ENCODE measurements at places on chromosomes 1 and 21.

GRCh38 chr1:20080441-20081352 is 10.7 kb downstream of the PLA2G5 start:
- DNase-seq: no peak

- DNase-seq: no peak
Measured at GRCh38 chr1:109609881-109610280, 9.5 kb downstream of the GNAT2 start.

DNA sequence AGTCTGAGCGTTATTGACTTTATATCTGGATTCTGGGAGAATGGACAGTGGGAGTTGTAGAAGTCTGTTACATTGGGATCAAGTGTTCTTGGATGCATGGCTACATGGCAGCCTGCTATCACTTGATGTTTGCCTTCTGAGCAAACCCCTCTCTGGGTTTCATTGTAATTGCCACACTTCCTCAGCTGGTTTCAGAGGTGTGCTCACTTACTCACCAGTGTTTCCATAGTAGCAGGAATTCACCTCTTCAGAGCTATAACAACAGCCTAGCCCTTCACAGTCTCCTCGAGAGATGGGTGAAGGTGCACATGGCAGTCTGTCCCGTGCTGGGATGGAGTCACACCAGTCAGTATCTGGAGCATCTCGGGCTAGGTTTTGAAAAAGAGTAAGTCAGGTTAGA is 2.6 kb downstream of the ZP4 start:
- no peak for DNase-seq

DNA sequence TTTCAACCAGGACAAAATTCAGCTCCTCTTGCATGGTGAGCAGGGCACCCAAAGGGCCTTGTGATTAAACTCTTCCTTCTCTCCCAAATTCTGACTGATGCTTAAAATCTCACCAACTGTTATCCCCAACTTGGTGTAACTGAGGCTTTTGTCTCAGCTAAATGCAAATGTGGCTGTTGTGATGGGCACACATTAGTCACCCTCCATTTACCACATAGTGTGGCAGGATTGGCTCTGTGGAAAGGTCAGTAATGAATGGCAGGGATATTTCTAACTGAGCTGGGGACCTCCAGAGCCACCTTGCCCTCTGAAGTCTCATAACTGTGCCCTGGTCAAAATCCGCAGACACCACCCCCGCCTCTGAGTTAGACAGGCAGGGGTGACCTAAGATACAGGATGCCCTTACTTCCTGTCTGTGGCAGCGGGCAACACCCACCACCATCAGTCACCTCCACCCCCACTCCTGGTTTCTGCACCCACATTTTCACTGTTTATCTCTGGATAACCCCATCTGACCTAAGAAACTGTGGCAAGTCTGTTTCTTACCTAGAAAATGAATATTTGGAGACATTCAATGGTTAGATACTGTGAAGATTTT is 25.4 kb upstream of the RGS16 start:
- peak; percentile 33 for DNase-seq

DNA sequence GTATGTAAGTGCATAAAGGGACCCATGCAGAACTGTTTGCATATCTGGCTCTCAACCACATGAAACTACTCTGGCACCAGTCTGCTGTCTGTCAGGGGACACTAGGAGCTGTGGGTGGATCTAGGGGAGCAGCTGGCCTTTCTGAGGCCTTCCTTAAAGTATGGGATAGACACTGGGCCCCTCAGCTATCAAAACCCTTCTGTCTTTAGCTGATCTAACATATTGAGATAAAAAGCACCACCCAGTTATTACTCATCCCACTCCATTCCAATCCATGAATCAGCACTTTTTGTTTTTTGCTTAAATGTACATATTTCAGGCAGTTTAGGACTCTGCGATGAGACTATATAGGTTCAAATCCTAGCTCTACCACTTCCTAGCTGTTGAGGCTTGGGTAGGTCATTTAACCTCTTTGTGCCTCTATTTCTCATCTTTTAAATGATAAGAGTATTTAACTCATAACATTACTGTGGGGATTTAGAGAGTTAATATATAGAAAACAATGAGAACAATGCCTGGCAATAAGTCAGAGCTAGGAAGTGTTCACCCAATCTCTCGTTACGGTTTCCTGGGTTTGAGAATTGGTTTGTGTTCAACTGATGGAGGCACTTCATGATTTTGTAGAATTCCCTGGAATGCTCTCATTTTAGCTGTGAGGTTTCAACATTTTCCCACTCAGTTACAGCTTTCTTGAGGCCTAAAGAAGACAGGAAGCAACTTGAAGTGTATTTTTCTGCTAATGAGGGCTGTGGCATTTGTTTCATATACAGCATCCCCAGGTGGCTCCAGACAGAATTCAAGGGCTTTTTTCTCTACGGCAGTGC is 68.9 kb downstream of the LRIG2 start:
- DNase-seq: no peak

- no peak for DNase-seq
Measured at GRCh38 chr21:45991606-45992300, 10.2 kb downstream of the COL6A1 start.

DNA sequence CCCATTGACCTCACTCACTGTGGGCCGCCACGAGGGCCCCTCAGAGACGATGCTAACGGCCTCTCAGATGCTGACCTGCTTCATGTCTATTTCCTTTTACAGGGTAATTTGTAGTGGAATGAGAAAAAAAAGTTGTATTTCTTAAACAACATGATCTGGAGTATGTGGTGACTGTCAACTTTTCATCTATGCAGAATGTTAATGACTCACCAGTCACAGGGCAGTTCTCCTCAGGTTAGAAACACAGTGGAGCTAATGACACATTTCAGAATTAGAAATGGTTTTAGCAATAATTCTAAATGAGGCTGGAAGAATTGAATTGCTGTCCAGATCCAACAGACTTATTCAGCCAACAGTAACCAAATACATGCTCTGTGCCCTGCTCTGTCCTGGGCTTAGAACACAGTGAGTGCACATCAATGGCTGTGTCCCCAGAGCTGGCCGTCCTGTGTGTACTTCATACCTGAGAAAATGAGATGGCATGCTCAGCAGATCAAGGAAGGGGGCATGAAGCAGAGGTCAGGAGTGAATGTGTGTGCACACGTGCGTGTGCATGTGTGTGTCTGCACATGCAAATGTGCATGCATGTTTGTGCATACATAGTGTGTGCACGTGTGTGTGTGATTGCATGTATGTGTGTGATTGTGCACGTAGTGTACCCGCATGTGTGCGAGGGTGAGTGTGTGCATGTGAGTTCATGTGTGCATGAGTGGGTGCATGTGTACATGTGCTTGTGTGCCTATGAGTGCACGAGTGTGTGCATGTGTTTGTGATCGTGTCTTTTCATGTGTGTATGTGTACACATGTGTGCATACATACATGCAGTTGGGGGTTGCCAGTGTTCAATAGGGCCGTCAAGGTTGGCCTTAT is 145.3 kb downstream of the PCBP3 start:
- no peak for DNase-seq

- no peak for DNase-seq
Measured at GRCh38 chr1:66563094-66563800, 29.3 kb downstream of the SGIP1 start.

DNA sequence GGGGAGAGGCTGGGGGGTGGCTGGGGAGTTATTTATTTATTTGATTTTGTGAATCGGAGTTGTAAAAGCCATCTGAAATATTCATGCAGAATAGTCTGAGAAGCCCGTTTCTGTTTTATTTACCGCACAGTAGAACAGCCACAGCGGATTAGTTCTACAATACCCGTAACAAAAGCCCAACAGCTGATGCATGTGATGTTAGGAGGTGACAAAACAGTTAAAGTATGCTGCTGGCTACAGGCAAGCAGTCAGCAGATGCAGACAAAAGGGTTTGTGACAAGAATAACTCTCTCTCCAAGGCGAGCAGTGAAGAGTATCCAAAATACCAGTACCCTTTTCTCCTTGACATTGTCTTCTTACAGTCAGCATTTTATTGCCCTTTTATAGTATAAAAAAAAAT is 42.0 kb downstream of the PROX1 start:
- no peak for DNase-seq

DNA sequence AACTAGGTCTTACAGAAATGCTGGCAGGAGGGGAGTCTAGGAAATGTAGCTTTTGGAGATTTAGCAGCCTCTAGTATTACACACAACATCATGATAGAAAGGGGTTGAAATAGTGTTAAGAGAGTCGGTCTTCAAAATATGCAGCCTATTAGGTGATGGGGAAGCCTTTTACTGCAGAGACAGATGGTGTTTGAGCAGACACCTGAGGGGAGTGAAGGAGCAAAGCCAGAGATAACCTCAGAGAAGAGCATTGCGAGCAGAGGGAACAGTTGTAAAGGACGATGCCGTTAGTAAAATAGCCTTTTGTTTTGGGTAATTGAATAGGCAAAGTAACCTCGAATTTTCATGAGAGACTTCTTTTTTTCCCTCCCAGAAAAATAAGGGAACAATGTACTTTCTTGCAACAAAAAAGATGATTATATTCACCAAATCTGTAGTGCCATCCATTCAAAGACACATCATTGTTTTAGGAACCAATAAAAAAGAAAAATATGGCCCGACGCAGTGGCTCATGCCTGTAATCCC is 66.3 kb upstream of the KIF1B start:
- DNase-seq: no peak

DNA sequence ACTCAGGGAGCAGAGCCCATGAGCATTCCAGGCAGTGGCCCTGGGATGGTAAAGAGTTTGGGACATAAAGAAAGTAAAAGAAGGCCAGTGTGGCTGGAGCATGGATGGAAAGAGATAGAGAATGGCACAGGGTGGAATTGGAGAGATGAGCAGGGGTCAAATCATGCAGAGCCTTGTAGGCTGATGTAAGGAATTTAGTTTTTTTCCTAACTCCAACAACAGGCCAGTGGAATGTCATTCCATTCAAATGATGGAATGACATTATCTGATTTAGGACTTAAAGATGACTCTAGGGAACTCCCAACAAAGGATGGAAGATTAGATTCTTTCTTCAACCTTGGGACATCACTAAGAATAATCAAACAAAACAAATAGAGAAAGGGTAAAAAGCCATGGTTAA is 12.8 kb upstream of the S100A2 start:
- no peak for DNase-seq

- DNase-seq: no peak
Measured at GRCh38 chr1:222250376-222250775, 297.5 kb downstream of the HHIPL2 start.

DNA sequence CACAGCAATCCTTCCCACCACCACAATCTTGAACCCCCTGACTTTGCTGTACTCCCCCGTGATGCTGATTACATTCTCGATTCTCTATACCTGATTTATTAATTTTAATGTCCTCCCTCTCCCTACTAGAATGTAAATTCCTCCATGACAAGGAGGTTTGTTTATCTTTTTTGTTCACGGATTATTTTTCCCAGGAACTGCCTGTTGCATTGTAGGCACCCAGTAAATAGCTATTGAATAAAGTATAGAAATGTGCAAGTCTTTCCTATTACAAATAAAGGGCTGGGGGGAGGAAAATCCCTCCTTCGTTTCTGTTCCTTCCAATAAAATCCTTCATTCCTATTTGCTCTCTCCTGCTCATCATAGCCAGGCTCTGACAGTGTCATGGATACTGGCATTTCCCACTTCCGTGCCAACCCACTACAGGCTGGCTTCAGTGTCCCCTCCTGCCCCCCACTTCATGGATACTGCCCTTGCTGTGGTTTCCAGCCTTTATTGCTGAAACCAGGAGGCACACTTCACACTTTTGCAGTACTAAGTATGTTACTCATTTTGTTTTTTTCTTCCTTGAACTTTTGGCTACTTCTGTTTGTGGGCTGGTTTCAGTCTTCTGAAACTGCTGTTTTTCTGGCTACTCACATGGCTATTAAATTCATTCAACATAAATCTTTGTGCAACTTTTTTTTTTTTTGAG is 7.5 kb downstream of the KIF1B start:
- no peak for DNase-seq

GRCh38 chr1:103576065-103576464 is 4.7 kb downstream of the AMY2B start:
- DNase-seq: no peak

DNA sequence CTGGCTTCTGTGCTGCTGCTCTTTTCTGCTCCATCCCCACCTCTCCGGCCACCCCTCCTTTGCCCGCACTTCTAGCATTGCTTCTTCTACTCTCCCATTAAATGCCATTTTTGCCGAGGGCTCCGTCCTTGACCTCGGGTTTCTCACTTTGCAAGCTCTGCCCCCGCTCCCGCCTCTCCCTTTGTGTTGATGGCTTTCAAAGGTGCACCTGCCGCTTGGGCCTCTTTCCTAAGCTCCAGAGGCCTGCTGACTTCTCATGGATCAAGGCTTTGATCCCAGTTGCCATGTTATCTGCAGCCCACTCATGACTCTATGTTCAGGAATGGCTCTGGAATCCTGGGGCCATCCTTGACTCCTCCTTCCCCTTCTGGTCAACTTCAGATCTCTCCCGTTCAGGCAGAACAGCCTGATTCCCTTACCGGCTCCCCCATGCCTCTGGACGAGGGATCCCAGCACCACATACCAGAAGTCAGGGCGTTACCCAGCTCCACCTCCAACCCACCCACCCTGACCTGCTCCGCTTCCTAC is 54.3 kb downstream of the TLR5 start:
- no peak for DNase-seq

- DNase-seq: no peak
Measured at GRCh38 chr1:156868341-156868740, 7.7 kb downstream of the NTRK1 start.

- no peak for DNase-seq
Measured at GRCh38 chr1:166410083-166410385, 243.2 kb upstream of the FAM78B start.

DNA sequence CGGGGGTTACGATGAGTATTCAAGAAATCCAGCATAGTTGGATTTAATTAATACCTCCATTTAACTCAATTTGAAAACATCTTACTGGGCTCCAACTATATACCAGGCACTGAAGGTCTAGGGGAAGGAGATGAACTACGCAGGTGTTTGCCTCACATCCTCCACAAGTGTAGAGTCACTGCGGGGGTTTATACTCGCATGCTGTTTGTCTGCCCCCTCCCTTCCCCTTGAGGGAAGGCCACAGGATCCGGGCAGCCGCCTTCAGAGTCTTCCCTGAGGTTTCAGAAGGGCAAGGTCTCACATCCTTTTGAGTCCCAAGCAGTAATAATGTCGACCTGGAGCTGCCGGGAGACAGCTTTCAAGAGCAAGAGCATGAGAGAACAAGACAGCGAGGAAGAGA is 142.4 kb upstream of the GALNT2 start:
- DNase-seq: no peak

GRCh38 chr1:2143814-2144500 is 50.6 kb downstream of the FAAP20 start:
- DNase-seq: no peak

GRCh38 chr1:235746245-235746644 is 96.7 kb upstream of the GNG4 start:
- DNase-seq: no peak
